ENCODE measurements at places on chromosomes 1 and 21. TPM values are rescaled to one million over a fixed set of nuclear protein-coding genes. Genes with fewer than 3 reads are reported as not detected.

DNA sequence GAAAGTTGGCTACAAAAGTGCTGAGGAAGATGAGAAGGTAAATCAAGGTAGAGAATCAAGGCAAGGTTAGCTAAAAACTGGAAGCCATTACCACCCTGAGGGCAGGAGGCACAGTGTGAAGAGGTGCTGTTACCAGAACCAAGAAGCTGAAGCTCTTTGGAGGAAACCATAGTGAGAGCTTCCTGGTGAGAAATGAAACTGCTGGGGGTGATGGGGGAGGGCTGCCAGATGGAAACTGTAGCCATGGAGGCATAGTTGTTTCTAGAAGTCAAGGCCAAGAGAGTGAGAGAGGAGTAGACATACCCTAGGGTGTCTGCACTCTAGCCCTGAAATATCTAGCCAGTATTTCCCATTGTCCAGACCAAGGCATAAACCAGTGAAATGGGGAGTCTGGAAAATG lies 28.7 kb downstream of the IFI44 start:
- DNase-seq: no peak

- no peak for DNase-seq
Measured at GRCh38 chr21:44722731-44723130, 11.4 kb upstream of the TSPEAR start.

GRCh38 chr1:72649991-72650390 lies 367.7 kb upstream of the NEGR1 start:
- no peak for DNase-seq

DNA sequence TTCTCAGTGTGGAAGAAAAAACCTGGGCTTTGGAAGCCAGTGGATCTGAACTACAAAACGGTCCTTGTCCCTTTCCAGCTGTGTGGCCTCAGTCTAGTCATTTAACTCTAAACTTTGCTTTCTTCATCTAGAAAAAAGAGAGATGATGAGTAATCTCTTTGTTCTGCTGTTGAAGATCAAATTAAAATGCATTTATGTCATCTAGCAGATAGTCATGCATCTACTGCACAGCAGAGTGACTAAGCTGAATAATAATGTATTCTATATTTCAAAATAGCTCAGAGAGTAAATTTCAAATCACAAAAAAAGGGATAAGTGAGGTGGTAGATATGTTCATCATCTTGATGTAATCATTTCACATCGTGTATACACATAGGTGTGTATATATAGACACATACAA lies 473.2 kb downstream of the DSCAM start:
- DNase-seq: no peak

GRCh38 chr21:46023555-46023954 lies 42.0 kb downstream of the COL6A1 start:
- no peak for DNase-seq

- no peak for DNase-seq
Measured at GRCh38 chr1:84089867-84090266, 54.2 kb upstream of the PRKACB start.

- DNase-seq: no peak
Measured at GRCh38 chr1:177300431-177300830, 129.7 kb downstream of the BRINP2 start.

- no peak for DNase-seq
Measured at GRCh38 chr1:162549001-162549400, 12.5 kb upstream of the UAP1 start.

Gene FAM177B
- not detected for total RNA-seq

Gene TADA1
- 20.6 TPM for total RNA-seq
